ENCODE measurements at places on chromosomes 5 and 9. TPM values are rescaled to one million over a fixed set of nuclear protein-coding genes. Genes with fewer than 3 reads are reported as not detected.

Gene HMCN2
- total RNA-seq = 0.15 TPM

Gene FREM1
- 1.1 TPM for total RNA-seq

DNA sequence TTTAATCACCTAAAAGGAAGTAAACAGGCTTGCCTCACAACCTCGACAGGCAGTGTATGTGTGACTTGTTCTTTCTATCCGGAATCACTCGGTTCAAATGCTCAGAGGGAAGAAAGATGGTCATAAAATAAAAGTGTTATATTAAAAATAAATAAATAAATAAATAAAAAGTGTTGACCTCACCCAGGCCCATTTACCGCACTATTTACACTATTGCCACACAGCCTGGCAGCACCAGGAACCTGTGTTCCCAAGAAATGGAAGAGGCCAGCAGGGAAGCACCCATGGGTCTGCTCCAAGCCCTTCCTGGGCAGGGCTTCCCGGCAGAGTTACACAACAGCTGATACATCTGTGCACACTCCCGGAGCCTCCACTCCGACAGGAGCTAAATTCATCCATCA lies 127.9 kb downstream of the EFNA5 start:
- DNase-seq = no peak

GRCh38 chr5:24598956-24599355 lies 45.8 kb downstream of the CDH10 start:
- peak; percentile 31 for DNase-seq

DNA sequence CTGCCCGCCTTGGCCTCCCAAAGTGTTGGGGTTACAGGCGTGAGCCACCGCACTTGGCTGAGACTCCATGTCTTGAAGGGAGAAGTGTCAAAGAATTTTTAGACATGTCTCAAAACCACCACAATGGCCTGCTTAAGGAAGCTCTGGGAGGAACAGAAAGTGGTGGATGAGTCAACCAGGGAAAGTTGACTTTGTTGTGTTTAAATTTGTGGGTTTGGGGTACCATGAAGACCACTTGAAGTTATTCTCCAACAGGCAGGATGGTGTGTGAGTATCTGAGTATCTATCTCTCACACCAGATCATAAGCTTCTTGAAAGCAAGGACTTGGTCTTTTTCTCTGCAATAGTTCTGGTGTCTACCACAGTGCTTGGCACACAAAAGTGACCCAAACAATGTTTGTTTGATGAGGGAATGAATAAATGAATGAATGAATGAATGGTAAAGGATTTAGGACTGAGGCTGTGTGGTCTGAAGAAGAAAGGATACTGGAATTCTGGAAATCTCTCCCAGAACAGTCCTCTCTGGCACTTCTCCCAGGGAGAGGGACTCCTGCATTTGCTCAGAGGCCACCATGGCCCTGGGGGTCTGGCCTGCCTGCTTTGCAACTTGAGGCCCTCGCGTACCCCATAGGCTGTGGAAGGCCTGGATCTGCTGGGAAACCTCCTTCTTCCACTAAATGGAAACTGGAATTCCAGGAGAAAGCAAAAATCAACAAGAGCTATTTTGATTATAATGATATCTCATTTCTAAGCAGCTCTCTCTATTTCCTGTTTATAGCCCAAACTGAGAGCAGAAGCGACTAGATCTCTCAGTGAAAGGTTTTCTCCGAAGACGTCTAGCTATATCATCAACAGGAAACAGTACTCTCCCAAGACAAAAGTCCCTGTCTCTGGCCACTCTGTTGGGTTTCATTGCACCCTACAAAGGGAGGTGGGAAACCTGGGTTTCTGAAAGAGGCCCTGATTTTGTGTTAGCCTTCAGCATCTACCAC lies 187.9 kb downstream of the PALM2AKAP2 start:
- no peak for DNase-seq

DNA sequence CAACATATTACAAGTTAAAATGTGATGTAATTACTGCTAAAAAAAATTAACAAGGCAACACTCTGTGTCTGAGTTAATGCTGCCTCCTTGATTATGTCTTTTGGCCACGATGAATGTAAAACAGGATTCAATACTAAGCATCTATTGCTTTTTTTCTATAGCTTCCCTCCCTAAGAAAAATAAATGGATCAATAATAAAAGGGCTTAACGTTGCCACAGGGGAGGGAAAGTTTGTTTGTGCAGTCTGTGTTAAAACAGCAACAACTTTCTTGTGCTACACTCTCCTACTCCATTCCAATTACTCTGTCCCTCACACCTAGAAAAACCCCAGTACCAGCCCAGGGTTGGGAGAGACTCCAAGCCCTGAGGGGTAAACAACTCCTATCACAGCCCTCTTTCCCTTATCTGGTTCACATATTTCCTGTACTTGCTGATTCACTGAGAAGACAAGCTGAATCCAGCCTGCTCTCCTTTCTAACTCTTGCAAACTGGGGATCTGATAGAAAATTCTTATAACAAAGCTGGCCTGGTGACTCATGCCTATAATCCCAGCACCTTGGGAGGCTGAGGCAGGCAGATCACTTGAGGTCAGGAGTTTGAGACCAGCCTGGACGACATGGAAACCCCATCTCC lies 44.8 kb downstream of the PTPN3 start:
- no peak for DNase-seq

Gene ASPN
- total RNA-seq = not detected

- no peak for DNase-seq
Measured at GRCh38 chr9:132834343-132834742, 43.7 kb downstream of the AK8 start.

All from neural progenitor cell (in vitro differentiated cells).